Mesenchymal stem cell (in vitro differentiated cells and primary cell): ENCODE measurements at places on chromosomes 11 and 22.

DNA sequence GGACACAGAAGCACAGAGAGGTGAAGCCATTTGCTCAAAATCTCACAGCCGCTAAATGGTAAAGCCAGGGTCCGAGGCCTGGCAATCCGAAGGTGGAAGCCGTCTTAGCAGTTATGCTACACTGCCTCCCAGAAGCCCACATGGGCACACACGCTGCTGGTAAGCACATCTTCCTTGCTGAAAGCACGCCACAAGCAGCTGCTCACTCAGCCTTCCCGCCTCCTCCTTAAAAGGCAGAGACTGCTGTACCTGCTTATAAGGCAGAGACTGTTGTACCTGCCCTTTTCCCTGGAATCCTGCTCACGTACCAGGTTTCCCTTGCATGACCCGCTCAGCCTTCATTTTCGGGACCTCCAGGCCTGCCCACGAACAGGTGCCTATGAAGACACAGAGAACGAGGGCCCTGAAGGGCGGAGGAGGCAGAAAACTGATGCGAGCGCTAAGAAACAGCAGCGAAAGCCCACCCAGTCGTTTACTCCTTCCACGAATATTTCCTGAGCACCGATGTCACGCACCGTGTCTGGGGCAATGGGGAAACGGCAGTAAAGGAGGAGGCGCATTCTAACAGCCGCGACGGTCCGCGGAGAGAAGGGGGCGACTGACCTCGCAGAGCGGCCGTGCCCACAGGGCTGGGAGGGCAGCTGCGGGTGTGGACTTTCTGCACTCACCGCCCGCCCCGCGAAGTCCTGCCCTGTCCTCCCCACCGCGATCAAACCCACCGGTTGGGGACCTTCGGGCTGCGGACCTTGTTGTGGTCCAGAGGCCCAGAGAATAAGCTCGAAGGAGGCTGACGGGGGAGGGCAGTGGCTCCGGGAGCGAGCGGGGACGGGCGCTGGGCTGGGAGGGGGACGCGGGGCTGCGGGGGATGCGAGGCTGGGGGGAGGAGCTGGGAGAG, 13.0 kb downstream of the SPATA19 start:
- no peak for DNase-seq
- H3K36me3 ChIP-seq = no peaks in the 10 kb centered on the region
- peaks cover 13% of the 10 kb centered on the region for H3K27me3 ChIP-seq
- no peak overlapping the region for H3K27ac ChIP-seq
- H3K4me1 ChIP-seq = no peaks in the 10 kb centered on the region

GRCh38 chr11:47331454-47332302, 20.8 kb downstream of the MYBPC3 start:
- peaks cover 9% of the 10 kb centered on the region for H3K4me1 ChIP-seq
- DNase-seq = no peak
- peaks cover 1% of the 10 kb centered on the region for H3K27me3 ChIP-seq

GRCh38 chr11:121596195-121597155, 143.7 kb upstream of the SORL1-AS1 start:
- H3K27me3 ChIP-seq = no peaks in the 10 kb centered on the region
- no peak for DNase-seq
- H3K4me3 ChIP-seq = no peak overlapping the region
- no peak overlapping the region for H3K27ac ChIP-seq
- H3K4me1 ChIP-seq = peaks cover 7% of the 10 kb centered on the region
- no peaks in the 10 kb centered on the region for H3K36me3 ChIP-seq

- peaks cover 21% of the 10 kb centered on the region for H3K27me3 ChIP-seq
- no peaks in the 10 kb centered on the region for H3K36me3 ChIP-seq
- H3K4me1 ChIP-seq = peaks cover 2% of the 10 kb centered on the region
- DNase-seq = no peak
- H3K27ac ChIP-seq = no peak overlapping the region
- H3K4me3 ChIP-seq = no peak overlapping the region
Observed at GRCh38 chr11:61061081-61061826, 41.0 kb upstream of the CD5 start.

DNA sequence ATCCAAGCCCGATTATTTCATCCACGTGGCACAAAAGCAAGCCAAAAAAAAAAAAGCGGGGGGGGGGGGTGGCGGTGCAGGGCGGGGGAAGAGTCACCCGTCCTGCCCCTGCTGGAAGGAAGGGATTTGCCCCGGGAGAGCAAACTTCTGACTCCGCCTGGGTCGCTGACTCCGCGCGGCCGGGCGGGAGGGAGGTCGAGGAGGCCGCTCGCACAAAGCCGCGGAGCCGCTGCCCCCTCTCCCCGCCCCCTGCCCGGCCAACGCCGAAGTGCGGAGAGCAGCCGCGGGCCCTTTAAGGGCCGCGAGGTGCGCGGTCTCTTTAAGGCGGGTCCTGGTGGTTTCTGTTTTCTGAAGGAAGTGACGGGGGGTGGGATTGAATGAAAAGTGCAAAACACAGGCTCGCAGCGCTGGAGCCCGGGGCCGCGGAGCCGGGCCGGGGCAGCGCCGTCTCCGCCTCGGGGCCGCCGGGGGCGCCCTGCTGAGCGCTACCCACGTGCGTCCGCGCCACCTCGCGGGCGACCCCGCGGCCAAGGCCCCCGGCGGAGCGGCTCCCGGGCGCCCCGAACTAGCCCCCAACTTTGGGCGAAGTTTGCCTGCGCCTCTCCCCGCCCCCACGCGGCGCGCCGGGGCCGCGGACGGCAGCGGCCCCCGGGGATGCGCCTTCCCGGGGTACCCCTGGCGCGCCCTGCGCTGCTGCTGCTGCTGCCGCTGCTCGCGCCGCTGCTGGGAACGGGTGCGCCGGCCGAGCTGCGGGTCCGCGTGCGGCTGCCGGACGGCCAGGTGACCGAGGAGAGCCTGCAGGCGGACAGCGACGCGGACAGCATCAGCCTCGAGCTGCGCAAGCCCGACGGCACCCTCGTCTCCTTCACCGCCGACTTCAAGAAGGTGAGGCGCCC, at the start of gene OAF:
Gene OAF (plus strand): TSS at position 407 of the 896 bp plus-strand sequence. CDS start 248 bp downstream, at position 655.
- no peaks in the 10 kb centered on the region for H3K27me3 ChIP-seq
- peak within 1 kb of the TSS; percentile 13 for H3K27ac ChIP-seq
- DNase-seq = peak; percentile 91
- H3K36me3 ChIP-seq = peaks cover 6% of the 10 kb centered on the region
- H3K4me1 ChIP-seq = peaks cover 28% of the 10 kb centered on the region

DNA sequence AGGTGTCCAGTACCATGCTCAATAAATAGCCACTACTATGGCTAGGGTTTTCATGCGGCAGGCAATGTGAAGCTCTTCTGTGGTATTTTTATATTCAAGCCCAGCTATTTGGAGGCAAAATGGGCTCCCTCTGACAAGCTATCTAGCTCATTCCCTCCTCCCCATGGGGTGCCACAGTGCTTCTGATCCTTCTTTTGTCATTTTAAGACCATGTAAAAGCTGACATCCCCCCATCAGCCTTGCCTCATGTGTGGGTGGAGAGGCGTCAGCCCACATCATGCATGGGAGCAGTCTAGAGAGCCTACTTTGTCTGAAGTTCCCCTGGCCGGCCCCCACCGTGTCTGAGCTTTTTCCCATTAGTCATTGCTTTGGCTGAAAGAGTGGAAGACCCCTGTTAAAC, 59.8 kb downstream of the NAV2 start:
- H3K27me3 ChIP-seq = no peaks in the 10 kb centered on the region
- peaks cover 11% of the 10 kb centered on the region for H3K4me1 ChIP-seq
- DNase-seq = no peak
- H3K4me3 ChIP-seq = no peak overlapping the region

DNA sequence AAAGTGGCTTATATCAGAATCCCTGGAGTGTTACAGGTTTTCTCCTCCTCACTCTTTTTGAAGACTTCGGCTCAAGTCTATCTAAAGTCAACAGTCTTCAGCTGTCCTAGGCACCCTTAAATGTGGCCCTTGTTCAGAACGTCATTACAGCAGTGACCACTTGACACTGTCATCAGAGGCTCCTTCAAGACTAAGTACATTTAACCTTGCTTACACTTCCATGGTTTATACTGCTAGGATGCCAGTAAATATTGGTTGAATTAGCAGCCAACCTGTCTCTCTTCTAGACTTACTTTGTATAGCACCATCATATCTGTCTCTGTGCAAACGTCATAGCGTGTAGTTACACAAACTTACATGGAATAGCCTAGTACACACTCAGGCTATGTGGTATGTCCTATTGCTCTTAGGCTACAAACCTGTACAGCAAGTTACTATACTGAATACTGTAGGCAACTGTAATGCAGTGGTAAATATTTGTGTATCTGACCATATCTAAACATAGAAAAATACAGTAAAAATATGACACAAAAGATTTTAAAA, 13.3 kb upstream of the C11orf91 start:
- no peaks in the 10 kb centered on the region for H3K4me1 ChIP-seq
- H3K27ac ChIP-seq = no peak overlapping the region
- H3K27me3 ChIP-seq = no peaks in the 10 kb centered on the region
- no peak for DNase-seq
- peaks cover 14% of the 10 kb centered on the region for H3K36me3 ChIP-seq

DNA sequence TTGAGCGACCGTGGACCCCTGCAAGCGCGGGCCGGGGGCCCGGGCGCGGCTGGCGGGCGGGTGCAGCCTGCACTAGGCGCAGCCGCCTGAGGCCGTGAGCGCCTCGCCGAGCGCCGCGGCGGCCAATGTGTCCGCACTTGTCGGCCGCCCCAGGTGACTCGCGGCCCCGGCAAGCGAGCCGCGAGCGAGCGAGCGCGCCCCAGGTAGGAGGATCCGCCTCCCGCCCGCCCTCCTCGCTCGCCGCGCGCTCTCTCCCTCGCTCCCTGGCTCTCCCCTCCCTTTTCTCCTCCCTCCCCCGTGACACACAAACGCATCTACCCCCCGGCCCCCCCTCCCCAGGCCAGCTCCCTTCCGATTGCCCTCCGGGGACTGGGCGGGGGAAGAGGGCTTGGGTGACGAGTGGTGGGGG, at the start of gene WNT7B:
Gene WNT7B (minus strand): TSS at position 160 of the 409 bp plus-strand sequence. CDS start 408 bp downstream, outside the sequence.
- no peak within 1 kb of the TSS for H3K27ac ChIP-seq
- H3K27me3 ChIP-seq = peaks cover 69% of the 10 kb centered on the region
- peaks cover 9% of the 10 kb centered on the region for H3K36me3 ChIP-seq
- no peak for DNase-seq

DNA sequence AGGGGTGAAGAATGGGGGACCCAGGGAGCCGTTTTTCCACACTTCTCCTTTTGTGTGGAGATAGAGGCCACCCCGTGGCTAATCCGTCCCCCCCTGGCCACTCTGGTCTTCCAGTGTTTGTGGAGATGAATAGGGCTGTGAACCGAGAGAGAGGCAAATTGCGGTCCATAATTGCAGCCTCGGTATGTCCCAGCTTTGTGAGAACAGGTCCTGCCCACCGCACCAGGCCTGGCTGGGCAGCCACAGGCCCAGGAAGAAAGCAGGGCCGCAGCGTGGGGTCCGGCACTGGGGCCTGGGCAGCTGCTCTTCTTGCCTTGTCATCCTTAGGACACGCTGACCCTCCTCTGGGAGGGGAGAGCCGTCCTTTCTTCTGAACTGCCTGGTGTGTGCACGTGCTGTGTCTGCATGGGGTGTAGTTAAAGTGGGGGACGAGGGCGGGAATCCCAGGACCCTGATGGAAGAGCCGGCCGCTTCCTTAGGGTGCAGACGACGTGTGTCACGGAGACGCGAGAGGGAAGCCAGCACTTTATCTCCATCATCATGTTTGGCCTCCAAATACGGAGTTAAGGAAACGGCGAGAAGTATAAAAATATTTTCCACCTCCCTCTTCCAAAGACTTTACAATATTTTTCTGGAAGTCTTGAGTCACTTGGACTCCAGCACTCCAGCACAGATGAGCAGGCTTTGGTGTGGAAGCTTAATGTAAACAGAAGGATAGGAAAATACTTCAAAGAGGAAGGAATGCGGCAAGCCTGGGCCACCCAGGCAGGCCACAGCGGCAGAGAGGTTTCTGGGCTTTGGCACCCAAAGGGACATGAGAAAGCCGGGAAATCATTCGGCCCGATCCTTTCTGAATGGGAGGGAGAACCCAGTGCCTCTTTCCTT, 1248.4 kb downstream of the BRD1 start:
- DNase-seq = no peak
- no peak overlapping the region for H3K27ac ChIP-seq
- H3K4me3 ChIP-seq = no peak overlapping the region
- H3K4me1 ChIP-seq = peaks cover 3% of the 10 kb centered on the region

- H3K36me3 ChIP-seq = no peaks in the 10 kb centered on the region
- H3K27ac ChIP-seq = no peak overlapping the region
- DNase-seq = no peak
- H3K4me3 ChIP-seq = no peak overlapping the region
- H3K27me3 ChIP-seq = no peaks in the 10 kb centered on the region
- H3K4me1 ChIP-seq = no peaks in the 10 kb centered on the region
Observed at GRCh38 chr11:107683807-107684206, 28.0 kb downstream of the SLN start.

GRCh38 chr11:123674297-123674696, 19.9 kb upstream of the SCN3B start:
- H3K36me3 ChIP-seq = no peaks in the 10 kb centered on the region
- no peak overlapping the region for H3K4me3 ChIP-seq
- no peaks in the 10 kb centered on the region for H3K4me1 ChIP-seq

GRCh38 chr22:44314425-44315067, 1.8 kb upstream of the SHISAL1 start:
- H3K4me3 ChIP-seq = no peak overlapping the region
- peaks cover 24% of the 10 kb centered on the region for H3K4me1 ChIP-seq
- no peaks in the 10 kb centered on the region for H3K36me3 ChIP-seq
- no peak overlapping the region for H3K27ac ChIP-seq
- DNase-seq = no peak
- H3K27me3 ChIP-seq = peaks cover 12% of the 10 kb centered on the region

GRCh38 chr22:25669253-25670069, 72.5 kb upstream of the MYO18B start:
- no peak for DNase-seq
- no peaks in the 10 kb centered on the region for H3K27me3 ChIP-seq
- no peak overlapping the region for H3K27ac ChIP-seq
- H3K36me3 ChIP-seq = no peaks in the 10 kb centered on the region

DNA sequence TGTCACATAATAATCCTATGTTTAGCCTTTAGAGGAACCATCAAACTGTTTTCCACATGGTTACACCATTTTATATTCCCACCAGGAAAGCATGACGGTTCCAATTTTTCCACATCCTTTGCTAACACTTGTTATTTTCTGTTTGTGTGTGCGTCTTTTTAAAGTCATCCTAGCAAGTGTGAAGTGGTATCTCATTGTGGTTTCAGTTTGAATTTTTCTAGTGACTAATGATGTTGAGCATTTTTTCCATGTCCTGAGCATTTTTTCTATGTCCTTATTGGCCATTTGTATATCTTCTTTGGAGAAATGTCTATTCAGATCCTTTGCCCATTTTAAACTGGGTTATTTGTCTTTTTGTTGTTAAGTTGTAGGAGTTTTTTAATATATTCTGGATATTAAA, 53.7 kb upstream of the DEPDC7 start:
- peaks cover 1% of the 10 kb centered on the region for H3K4me1 ChIP-seq
- no peak overlapping the region for H3K4me3 ChIP-seq
- H3K36me3 ChIP-seq = peaks cover 35% of the 10 kb centered on the region

GRCh38 chr22:41856469-41856868, 23.6 kb downstream of the SREBF2 start:
- H3K4me1 ChIP-seq = peaks cover 17% of the 10 kb centered on the region
- H3K27me3 ChIP-seq = no peaks in the 10 kb centered on the region
- peaks cover 5% of the 10 kb centered on the region for H3K36me3 ChIP-seq
- no peak overlapping the region for H3K27ac ChIP-seq
